ENCODE measurements at places on chromosomes 2 and 18.

- no peak for DNase-seq
Observed at GRCh38 chr18:48572402-48573126, 33.7 kb downstream of the CTIF start.

DNA sequence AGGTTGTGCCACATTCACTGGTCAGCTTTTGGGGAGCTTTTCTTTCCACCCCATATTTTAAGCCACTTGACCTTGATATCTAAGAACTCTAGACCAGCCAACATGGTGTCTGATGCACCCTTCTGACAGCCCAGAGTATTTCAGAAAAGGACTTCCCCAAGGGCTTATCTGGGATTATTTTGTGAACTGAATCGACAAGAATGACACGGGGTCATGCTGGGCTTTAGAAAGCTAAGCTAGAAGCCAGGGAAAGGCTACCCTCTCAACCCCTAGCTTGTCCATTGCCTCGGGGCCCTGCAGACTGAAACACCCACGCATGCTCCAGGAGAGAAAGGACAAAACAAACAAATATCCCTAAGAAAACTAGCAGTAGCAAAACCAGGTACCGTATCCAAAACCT is 16.0 kb downstream of the SLC4A5 start:
- no peak for DNase-seq

- DNase-seq = no peak
Observed at GRCh38 chr2:181944914-181945291, 40.8 kb upstream of the PPP1R1C start.

- DNase-seq = no peak
Observed at GRCh38 chr2:201280191-201281040, 20.1 kb downstream of the CASP8 start.

GRCh38 chr2:160299540-160299939 is 99.5 kb upstream of the ITGB6 start:
- DNase-seq = no peak

GRCh38 chr2:494853-495252 is 182.4 kb downstream of the TMEM18 start:
- DNase-seq = no peak

- DNase-seq = no peak
Observed at GRCh38 chr2:77325395-77325794, 196.8 kb downstream of the LRRTM4 start.

DNA sequence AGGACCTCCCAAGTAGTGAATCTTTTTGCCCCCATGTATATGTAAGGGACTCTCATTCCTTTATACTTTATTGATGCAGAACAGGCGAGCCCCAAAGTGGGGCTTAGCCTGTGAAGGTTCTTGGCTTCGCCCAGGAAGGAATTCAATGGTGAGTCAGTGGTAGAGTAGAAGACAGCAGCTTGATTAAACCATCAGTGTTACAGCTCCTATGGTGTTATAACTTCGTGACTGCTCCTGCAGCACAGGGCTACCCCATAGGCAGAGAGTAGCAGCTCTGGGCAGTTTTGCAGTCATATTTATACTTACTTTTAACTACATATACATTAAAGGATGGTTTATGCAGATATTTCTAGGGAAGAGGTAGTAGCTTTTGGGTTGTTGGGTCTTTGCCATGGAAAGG is 11.0 kb downstream of the FAM171B start:
- DNase-seq = no peak

GRCh38 chr18:69840445-69840844 is 107.2 kb downstream of the CD226 start:
- DNase-seq = no peak

DNA sequence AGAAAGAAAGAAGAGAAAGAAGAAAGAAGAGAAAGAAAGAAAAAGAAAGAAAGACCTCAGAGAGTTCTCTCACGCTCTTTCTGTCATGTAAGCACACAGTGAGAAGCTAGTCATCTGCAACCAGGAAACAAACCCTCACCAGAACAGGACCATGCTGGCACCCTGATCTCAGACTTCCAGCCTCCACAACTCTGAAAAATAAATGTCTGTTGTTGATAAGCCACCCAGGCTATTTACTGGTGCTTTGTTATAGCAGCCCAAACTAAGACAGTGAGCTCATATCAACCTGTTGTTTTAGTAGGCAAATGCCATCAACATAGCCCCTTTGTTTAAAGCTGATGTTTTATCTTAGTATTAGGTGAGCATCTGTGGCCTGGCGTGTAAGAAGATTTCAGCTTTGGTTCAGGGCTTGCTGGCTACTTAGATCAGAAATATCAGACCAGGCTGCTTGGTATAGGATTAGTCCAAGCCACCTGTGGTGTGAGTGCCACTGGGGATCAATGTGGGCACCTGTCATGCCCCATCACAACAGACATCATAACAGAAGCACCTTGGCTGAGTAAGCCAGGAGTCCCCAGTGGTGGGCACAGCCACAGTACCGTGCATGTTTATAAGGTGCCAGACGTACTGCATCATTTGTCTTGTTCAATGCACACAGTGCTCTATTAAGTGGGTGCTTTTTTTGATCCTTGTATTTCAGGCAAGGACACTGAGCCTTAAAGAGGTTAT is 94.4 kb downstream of the LBH start:
- DNase-seq = no peak

GRCh38 chr2:44740678-44741077 is 200.8 kb upstream of the SIX3 start:
- peak; percentile 52 for DNase-seq

DNA sequence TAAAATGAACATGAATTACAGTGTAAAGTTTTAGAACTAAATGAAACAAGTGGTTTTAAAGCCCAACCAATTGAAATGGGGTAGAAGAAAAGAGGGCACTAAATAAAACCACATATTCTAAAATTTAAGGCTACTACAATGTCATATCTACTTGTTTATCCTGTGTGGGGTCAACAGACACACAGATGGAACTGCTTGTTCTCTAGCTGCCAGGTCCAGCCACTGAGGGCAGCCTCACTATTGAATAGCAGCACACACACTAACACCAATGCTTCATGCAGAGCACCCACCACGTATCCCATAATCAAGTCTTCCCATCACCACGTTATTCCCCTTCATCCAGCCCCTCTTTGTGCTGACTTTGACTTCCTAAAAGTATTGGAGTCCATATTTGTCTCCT is 88.1 kb downstream of the SPIRE1 start:
- DNase-seq = no peak

DNA sequence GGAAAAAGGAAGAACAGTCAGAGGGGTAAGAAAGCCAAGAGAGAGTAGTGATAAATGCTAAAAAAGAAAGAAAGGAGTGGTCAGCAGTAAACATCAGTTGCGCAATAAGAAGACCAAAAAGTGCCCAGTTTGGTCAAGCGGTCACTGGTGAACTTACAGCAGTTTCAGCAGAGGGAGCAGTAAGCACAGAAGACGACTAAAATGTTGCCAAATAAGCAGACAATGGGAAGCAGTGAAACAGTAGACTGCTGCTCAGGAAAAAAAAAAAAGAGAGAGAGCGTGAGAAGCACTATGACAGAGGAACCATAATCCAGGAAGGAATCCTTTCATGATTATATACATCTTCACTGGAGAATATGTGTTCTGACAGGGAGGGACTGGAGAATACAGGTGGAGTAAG is 45.8 kb downstream of the DNAJC10 start:
- DNase-seq = no peak

DNA sequence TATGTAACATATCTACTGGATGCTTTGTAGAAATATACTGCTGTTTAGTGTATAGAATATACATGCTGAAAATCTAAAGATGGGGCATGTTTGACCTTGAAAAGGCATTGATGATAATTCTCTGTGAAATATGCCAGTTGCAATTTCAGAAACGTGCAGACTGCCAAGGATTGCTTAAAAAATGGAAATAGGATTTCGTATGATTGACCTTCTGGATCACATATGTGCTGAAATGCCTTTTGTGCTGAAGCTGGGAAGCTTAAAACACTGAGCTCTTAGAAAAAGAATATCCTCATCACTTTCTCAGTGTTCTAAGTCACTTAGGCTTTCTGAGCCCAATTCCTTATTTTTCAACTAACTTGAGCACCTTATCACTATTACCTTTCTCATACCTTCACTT is 14.3 kb downstream of the NYAP2 start:
- DNase-seq = no peak

- no peak for DNase-seq
Observed at GRCh38 chr2:105417857-105418436, 19.1 kb upstream of the FHL2 start.

- no peak for DNase-seq
Observed at GRCh38 chr18:27619906-27620305, 434.8 kb upstream of the CHST9 start.

DNA sequence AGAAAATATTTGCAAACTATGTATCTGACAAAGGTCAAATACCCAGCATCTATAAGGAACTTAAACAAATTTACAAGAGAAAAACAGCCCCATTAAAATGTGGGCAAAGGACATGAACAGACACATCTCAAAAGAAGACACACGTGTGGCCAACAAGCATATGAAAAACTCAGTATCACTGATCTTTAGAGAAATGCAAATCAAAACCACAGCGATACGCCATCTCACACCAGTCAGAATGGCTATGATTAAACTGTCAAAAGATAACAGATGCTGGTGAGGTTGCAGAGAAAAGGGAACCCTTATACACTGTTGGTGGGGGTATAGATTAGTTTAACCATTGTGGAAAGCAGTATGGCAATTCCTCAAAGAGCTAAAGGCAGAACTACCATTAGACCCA is 64.3 kb upstream of the RBMS1 start:
- no peak for DNase-seq

- peak; percentile 92 for DNase-seq
Observed at GRCh38 chr2:20635675-20636584, 15.0 kb downstream of the HS1BP3 start.

GRCh38 chr18:74019864-74020263 is 127.8 kb downstream of the FBXO15 start:
- no peak for DNase-seq

GRCh38 chr18:43277164-43277600 is at the start of gene SYT4:
Gene SYT4, minus strand, starts transcription at chr18:43277490. Its CDS starts 209 bp downstream, at chr18:43277281.
- DNase-seq = peak; percentile 34

DNA sequence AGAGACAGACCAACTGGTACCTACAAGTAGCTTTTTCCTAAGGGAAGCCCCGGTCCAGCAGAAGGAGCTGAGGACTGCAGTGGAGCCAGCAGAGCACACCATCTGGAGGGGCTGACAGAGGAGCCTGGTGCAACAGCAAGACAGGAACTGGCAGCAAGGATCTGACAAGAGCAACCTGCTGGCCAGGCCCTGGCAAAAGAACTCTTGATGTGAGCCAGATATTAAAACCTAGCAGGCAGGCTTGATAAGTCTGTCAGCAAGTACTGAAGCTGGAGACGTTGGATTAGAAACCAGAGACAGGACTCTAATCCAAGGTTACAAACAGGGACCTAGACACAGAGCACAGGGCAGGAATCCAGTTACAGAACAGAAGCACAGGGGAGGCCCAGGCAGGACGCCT is 260.7 kb upstream of the MGAT5 start:
- no peak for DNase-seq

- no peak for DNase-seq
Observed at GRCh38 chr2:27911458-27912210, 21.1 kb downstream of the BABAM2 start.

DNA sequence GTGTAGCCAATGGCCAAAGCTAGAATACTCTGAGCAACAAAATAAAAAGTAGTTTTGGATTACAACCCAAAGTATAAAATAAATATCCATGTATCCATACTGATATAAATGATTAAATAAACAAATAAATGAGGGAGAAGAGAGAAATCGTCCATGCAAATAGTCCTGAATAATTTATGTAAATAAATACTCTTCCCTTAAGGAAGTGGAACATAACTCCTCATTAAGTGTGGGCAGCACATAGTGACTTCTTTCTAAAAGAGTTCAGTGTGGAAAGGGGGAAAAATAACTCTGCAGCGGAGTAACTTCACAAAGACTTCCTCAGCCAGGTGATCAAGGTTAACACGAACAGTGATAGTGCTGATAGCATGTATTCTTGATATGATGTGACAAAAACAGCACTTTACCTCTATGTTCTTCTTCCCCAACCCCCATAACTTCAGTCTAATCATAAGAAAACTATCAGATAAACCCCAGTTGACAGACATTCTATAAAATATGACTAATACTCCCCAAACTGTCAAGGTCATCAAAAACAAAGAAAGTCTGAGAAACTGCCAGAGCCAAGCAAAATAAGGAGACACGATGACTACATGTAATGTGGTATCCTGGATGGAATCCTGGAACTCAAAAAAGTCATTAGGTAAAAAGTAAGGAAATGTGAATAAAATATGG is 30.7 kb downstream of the METTL8 start:
- DNase-seq = no peak

DNA sequence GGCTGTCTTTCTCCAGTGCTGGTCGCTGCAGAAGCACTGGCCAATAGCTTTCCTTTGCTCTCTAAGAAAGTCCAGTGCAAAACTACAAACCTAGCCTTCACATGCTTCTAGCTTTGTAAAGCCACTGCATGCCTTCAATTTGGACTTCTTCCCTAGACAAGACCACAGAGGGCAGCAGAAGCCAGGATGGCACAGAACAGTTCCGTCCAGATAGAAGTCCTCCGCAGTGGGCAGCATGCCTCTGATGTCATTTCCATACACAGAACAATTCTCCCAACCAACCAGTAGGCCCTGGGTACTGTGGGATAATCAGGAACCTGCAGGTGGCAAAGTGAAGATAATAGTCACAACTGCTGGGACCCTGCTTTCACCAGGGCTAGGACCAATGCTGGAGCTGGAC is 3.3 kb downstream of the ST6GAL2 start:
- no peak for DNase-seq

GRCh38 chr18:44802508-44802907 is 121.8 kb downstream of the SETBP1 start:
- DNase-seq = no peak

DNA sequence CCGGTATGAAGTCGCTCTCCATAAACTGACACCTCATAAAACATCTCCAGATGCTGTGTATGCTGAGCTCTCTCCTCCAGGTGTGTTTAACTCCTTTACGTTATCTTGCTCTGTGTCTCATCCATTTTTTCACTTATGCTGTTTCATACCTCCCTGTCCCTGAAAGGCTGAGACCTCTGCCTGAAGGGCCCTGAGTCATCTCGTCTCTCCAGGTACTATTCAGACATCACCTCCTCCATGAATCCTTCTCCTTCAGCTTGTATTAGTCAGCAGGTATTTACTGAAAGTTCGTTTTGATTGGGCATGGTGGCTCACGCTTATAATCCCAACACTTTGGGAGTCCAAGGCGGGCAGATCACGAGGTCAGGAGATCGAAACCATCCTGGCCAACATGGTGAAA is 244.5 kb upstream of the EPHA4 start:
- no peak for DNase-seq

GRCh38 chr2:114222344-114222743 is 220.1 kb upstream of the DPP10 start:
- no peak for DNase-seq

DNA sequence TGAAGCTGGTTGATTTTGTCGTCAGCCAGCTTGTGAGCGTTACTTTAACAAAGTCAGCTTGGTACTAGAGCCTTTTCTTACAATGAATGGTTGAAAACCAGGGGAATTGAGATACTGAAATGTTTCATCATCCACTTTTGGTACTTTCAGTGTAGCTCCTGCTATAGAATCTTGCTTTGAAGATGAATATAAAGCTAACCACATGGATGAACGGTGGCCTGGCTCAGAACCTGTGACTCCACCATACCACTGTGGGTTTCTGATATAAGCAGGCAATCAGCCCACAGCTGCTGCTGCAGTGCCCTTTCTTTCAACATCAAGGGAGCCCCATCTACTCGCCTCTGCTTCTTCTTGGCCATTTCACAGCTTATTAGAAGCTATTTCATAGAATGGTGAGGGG is 53.2 kb upstream of the GPR45 start:
- DNase-seq = no peak
